Activated CD8-positive, alpha-beta memory T cell treated with anti-CD3 and anti-CD28 coated beads, Interleukin-2, amount 50 U/mL, for 48 hours (primary cell): ENCODE measurements at places on chromosomes 11 and 22.

GRCh38 chr11:76910620-76911414 lies 50.1 kb downstream of the ACER3 start:
- DNase-seq = no peak

DNA sequence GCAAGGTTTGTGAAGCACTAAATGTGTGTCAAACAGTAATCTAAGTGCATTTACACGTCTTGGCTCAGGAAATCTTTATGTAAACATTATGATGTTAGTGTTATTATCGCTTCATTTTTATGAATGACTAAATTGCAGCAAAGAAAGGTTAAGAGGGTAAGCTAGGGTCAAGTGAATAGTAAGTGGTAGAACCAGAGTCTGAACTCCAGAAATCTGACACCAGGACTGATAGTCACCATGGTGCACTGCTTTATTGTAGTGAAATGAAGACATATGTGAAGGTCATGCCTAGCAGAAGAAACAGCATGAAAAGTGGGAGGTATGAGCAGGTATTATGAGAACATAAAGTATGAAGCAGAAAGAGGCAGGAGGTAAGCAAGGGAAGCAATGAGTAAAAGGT lies 368.7 kb upstream of the TENM4 start:
- DNase-seq = no peak

DNA sequence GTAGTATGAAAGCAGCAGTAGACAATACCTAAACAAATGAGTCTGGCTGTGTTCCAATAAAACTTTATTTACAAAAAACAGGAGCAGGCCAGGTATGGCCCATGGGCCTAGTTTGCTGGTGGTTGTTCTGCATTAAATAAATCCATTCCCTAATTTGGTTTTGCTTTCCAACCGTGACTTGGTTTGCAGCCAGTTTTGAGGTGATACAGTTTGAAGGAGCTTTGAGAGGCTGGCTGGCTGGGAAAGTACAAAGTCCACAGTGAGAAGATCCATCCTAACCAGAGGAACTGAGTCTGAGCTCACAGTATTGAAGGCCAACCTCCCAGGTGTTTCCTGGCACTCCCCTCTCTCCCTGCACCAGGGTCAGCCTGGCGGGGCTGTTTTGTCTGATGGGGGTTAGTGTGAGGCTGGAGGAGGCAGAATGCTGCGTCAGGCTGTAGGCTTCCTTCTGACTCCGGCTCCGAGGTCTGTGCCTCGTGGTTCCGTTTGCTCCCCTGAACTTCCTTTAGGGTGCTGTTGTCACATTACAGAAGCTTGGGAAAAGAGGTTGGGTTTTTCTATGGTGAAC lies 129.5 kb downstream of the MICAL2 start:
- no peak for DNase-seq

- no peak for DNase-seq
These were observed 40.9 kb downstream of the C11orf96 start for GRCh38 chr11:43983221-43983810.

GRCh38 chr11:8766043-8766987 lies 83.7 kb downstream of the RPL27A start:
- no peak for DNase-seq

DNA sequence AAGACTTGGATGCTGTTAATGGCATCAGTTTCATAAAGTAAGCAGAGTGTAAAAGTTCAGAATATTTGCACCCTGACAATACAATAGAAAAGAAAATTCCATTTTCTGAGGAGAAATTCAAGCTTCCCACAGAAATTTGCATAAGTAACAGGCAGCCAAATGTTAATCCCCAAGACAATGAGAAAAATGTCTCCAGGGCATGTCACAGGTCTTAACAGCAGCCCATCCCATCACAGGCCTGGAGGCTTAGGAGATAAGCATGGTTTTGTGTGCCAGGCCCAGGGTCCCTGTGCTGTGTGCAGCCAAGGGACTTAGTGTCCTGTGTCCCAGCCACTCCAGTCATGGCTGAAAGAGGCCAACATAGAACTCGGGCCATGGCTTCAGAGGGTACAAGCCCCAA lies 347.6 kb downstream of the LUZP2 start:
- DNase-seq = no peak

DNA sequence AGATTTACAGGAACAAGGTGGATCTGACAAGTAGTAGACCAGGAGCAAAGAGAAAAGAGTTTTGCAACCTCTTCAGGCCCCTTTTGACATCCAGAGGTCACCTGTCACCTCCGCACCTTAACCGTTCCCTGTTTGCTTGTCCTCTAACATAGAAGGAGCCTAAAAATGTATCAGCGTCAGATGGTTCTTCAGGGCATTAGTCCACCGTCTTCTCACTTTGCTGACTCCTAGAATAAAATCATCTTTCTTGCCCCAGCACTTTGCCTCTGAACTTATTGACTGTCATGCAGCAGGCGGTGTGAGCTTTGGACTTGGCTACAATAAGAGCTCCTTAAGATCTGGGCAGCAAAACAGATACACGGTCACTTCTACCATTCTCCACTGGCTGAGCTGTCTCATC lies 339.7 kb upstream of the B3GAT1 start:
- peak; percentile 7 for DNase-seq

- no peak for DNase-seq
These were observed 518.5 kb upstream of the TENM4 start for GRCh38 chr11:79959318-79959717.

- no peak for DNase-seq
These were observed 236.3 kb upstream of the SORL1-AS1 start for GRCh38 chr11:121688860-121689614.

- no peak for DNase-seq
These were observed 3.8 kb downstream of the DCPS start for GRCh38 chr11:126307706-126308105.

- no peak for DNase-seq
These were observed 35.0 kb upstream of the ALX4 start for GRCh38 chr11:44344921-44345320.

DNA sequence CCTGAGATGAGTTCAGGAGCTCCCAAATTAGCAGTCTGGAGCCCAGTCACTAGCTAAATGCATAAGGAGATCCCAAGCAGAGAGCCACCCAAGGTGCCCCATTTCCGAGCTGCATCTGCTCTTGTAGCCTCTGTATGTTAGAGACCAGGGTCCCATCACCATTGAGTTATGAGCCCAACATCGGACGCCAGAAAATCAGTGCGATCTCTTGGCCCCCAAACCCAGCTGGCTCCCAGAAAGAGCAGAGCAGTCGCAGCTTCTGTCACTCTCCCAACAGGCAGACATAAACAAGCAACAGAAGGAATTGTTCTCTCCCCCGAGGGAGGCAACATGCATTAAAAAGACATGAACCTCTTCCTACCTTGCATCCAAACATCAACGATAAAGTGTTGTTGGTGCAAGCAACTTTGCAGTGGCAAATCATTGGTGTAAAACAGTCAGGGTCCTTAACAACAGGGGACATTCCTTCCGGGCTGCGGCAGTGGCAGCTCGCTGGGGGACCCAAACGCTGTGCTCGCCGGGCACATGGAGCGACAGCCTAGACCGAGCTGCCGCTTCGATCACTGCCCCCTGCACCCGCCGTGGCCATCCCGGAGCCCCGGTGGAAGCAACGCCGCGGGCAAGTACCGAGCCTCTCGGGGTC lies 907.1 kb downstream of the DLG2 start:
- DNase-seq = peak; percentile 44

DNA sequence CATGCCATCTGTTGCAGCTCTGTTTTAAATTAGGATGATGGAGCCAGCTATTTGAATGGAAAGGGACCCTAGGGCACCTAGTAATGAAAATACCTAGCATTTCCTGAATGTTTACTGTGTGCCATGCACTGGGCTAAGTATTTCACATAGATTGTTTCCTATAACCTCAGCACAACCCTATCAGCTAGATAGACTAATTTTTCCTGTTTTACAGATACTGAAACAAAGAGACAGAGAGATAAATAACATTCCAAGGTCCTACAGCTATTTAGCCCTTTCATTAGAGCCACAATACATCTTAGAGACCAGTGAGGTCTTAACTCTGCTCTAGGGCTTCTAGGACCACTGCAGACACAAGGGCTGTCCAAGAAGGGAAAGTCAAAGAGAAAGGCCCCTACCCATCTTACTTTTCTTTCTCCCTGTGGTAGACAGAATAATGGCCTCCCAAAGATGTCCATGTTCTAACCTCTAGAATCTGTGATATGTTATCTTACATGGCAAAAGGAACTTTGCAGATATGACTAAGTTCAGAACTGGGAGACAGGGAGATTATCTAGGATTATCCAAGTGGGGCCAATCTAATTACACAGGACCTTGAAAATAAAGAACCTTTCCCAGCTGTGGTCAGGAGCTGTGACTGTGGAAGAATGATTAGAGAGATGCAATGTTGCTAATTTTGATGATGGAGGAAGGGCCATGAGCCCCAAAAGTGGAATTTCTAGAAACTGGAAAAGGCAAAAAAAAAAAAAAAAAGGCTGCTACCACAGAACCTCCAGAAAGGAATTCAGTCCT lies 157.0 kb downstream of the CCDC34 start:
- DNase-seq = no peak

DNA sequence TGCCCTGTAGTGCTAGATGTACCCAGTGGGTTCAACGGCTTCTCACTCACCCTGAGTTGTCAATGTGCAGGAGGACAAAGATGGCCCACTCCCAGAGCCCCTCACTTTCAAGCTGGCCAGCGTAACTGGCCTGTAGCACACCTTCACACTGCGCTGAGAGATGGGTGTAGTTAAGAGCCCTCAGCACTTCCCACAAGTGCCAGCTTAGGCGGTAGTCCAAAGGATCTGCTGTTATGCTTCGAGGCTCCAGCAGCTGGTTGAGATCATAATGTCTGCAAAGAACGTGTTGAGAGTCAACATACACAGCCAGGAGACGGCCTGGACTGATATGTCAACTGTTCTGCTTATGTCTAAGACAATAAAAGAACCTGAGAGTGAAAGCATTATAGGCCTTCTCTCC lies 14.7 kb upstream of the CHRNA10 start:
- DNase-seq = no peak

DNA sequence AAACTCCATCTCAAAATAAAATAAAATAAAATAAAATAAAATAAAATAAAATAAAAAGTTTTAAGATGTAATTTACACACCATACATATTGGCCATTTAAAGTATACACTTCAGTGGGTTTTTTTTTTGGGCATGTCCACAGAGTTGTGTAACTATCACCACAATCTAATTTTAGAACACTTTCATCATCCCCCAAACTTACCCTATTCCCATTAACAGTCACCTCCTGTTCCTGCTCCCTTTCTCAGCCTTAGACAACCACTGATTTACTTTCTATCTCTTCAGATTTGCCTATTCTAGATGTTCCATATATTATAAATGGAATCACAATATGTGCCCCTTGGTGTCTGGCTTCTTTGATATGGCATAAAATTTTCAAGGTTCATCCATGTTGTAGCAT lies 4.6 kb upstream of the ACER3 start:
- DNase-seq = no peak

DNA sequence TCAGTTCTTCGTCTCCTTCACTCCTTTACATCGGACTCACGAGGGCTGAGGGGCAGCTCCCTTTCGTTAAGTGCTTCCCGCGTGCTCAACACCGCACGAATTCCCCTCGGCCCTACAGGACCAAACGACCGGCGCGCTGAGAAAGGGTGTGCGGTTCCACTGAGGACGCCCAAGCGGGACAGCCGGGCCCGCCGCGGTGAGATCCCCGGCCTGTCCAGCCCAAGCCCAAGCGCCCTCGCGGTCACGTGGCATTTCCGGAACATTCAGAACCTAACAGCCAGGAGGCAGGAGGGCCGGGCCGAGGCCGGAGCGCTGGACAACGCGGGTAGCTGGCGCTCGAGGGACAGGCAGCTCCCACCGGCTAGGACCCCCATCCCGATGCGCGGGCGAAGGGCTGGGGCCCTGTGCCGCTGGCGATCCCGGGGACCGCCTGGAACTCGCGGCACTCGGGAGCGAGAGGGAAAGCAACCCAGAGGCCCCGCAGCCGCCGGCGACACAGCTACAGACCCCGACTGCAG lies 737 bp upstream of the STIP1 start:
- no peak for DNase-seq

- no peak for DNase-seq
These were observed 8.0 kb downstream of the IL10RA start for GRCh38 chr11:117993988-117994745.

- DNase-seq = no peak
These were observed 179.0 kb downstream of the GRM5 start for GRCh38 chr11:88886796-88887195.

DNA sequence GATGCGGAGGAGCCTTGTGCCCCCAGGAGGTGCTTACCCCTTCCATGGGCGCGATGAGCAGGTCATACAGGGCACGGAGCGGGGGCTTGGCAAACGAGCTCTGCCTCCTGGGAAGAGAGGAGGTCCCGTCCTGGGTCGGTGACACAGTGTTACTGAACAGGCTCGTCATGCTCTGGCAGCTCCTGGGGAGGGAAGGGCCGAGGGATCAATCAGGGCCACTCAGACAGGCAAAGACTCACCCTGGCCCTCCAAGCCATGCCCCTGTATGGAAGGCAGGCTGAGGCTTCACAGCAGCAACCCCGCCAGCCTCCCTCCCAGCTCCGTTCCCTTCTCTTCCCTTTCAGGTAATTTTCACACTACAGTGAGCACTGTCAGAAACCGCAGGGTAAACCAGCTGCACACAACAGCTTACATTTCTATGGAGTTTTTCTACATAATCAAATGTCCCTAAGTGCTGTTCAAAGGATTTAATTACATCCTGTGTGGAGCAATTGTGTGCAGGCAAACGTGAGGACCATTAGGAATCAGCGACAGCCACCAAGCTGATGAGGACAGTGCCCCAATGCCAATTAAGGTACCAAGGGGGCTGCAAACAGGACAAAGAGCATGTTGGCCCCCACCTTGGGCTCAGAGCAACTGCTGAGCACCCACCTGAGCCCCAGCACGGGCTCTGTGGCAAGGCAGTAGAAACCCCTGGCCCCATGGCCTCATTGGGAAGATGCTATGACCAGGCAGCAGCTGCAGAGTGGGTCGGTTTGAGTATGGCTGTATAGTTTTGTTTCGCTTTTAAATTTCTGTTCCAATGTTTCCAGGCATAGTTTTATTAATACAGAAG lies 95.4 kb upstream of the PITPNB start:
- no peak for DNase-seq

- no peak for DNase-seq
These were observed 295.2 kb downstream of the GUCY1A2 start for GRCh38 chr11:106723071-106723470.

- DNase-seq = no peak
These were observed 17.5 kb downstream of the NRXN2 start for GRCh38 chr11:64705501-64705900.
